NCI-H526 (cell line): ENCODE measurements at places on chromosomes 5 and 9.

- no peak for DNase-seq
Measured at GRCh38 chr5:38466424-38467189, 89.8 kb downstream of the LIFR start.

- no peak for DNase-seq
Measured at GRCh38 chr9:130640681-130641080, 23.7 kb upstream of the PRDM12 start.

DNA sequence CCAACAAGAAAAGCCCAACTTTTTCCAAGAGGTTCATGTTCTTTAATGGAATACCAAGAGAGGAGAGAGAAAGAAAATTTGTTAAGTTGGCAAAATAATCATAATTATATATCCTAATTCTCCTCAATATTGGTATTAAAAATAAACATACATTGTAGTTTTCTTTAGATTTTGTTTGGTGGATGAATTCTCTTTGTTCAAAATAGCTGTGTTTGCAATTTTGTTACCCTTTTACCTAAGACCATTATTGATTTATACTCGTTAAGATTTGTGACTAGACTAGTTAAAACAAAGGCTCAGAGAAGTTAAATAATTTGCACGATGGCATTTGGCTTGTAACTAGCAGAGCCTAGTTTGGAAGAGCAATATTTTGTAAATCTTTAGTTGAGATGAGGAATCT lies 9.7 kb downstream of the LRRC19 start:
- DNase-seq: no peak

DNA sequence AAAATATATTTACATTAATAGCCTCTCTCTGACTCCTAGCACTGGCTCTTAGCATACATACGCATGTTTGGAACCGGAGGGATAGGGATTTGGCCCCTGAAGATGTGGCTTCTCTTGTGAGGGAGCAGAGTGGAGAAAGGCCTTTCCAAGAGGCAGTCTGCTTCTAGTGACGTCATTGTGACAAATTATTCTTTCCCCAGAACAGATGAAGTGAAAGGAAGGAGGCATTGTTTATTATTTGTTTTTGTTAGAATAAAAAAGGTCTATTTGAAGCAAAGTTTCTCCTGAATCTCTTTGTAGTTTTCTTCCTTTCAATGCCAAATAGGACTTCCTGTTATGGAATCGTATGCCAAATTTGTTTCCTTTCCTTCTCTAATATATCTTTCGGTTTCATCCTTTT lies 361.6 kb downstream of the ICE1 start:
- no peak for DNase-seq

GRCh38 chr5:169027501-169028061 lies 273.4 kb downstream of the SLIT3 start:
- peak; percentile 92 for DNase-seq

GRCh38 chr5:120229036-120229435 lies 235.1 kb upstream of the PRR16 start:
- DNase-seq: no peak

DNA sequence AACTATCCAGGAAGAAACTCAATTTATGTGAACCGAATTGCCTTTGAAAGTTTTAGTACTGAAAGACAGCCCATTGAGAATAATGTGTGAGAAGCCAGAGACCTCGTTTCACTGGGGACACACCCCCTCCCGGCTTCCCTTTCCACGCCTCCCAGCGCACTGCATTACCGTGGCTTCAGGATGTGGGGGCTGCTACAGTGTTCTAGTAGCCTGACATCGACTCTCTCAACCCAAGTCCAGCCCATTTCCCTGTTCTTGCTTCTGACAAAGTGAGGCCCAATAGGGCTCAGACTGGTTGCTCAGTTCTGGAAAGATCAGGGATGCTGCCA lies 3.5 kb downstream of the PAX5 start:
- no peak for DNase-seq

GRCh38 chr5:69271376-69271775 lies 36.7 kb downstream of the CDK7 start:
- no peak for DNase-seq

DNA sequence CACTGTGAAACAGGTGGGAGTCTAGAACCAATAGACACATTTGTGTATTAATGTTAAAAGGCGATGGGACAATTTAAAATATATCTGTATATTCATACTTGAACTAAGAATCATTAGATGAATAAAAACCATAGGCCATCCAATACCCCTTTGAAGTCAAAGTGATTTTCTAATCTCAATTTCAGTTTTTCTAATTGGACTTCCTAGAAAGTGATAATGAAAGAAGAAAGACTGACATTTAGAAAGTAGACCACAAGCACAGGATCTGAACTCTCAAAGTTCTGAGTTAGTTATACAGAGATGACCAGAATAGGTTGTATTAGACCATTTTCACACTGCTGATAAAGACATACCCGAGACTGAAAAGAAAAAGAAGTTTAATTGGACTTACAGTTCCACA lies 412.8 kb upstream of the PIK3R1 start:
- DNase-seq: no peak

GRCh38 chr5:99305045-99305580 lies 376.3 kb upstream of the CHD1 start:
- no peak for DNase-seq

GRCh38 chr9:108535526-108535925 lies 320.3 kb downstream of the ACTL7B start:
- peak; percentile 7 for DNase-seq

GRCh38 chr9:97803167-97804058 lies 49.6 kb upstream of the FOXE1 start:
- DNase-seq: peak; percentile 82

DNA sequence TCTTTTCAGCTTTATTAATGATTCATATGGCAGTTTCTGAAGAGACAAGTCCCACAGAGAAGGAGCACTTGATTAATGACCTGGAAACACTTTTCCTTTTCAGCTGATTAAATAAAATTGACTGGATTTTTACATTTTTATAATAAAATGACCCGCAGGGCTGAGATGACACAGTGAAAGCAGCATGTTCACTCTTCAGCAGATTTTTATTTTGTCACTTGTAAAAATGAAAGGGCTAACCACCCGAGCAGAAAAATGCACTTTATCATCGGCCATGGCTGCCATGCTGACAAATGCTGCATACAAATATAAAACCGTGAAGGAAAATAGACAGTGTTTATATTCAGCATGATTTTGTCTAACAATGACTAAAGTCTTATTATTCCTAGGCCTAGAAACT lies 321.6 kb upstream of the ITGA1 start:
- no peak for DNase-seq

- no peak for DNase-seq
Measured at GRCh38 chr5:69049151-69049550, 44.7 kb upstream of the SLC30A5 start.

DNA sequence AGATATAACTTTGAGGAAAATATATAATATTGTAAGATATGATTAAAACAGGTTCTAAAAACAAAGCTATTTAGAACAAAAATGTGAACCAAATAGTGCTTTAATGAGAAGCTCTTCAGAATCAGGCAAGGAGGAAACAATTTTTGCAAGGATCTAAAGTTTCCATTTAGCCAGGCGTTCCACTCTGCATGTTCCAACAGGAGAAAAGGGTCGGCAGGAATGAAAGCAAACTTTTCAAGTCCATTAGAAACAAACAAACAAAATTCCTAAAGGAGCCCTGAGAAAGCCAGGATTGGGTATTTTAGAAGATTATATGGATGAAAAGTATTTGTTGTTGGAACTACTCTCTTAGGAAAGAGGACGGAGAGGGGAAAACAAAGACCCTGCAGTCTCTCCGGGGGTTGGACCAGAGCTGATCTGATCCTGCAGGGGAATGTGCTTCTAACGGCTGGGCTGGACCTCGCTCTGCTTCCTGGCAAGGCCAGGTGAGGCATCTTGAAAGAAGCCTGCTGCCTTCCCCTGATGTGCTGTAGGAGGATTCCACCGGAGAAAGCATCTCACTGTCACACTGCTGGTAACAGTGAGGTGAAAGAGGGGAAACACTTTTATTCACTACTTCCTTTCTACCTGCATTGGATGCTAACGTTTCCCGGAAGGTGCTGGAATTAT lies 94.6 kb downstream of the PRRT1B start:
- no peak for DNase-seq

GRCh38 chr5:55620009-55620765 lies 85.4 kb upstream of the PLPP1 start:
- no peak for DNase-seq

GRCh38 chr5:160773646-160774410 lies 78.2 kb downstream of the ATP10B start:
- no peak for DNase-seq

DNA sequence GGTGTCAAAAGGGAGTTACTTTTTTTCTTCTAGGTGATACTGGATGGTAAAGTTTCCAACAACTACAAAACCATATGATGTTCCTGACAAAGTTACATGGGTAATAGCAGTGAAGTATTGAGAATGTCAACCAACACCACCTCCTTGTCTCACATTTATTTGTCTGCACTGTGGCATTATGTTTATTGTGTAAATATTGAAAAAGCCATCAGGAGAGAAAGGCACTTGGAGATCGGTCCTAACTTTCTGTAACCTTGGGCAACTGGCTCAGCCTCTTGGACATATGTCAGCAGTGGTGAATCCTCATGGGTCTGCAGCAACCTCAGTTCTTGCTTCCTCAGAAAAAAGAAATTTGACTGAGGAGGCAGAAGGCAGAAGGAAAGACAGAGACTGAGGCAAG lies 50.0 kb upstream of the ICE1 start:
- no peak for DNase-seq

DNA sequence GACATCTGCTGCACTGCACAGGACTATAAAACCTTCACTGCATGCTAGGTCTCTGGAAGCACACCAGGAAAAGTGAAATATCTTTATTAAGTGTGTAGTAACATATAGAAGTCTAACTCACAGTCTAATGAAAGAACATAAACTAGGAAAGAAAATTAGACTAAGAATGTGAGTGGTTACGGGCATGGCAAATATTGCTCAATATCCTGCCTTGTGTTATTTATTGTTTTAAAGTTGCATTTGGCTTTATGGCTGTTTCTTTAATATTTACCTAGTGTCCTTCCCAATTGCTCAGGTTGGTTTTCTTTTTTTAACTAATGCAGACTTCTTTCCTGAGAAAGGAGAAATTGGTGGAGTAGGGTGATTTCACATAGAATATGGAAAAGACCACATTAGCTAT lies 342.4 kb downstream of the KIAA0825 start:
- no peak for DNase-seq

DNA sequence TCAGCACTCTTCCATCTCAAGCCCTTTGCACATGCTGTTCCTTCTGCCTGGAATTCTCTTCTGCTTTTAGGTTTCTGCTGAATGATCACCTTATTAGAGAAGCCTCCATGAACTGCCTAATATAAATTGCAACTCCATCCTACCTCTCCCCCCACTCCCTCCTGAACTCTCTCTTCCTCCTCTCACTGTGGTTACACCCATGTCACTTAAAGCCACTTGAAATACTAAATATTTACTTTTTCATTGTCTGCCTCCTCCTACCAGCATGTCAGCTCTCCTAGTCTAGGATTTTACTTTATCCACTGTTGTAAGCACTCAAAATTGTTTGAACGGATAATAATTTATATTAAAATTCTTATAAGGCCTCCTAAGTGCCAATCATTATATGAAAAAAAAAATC lies 43.8 kb downstream of the ACTL7B start:
- no peak for DNase-seq

GRCh38 chr5:68088302-68088701 lies 127.3 kb upstream of the PIK3R1 start:
- DNase-seq: no peak

GRCh38 chr5:175902026-175902425 lies 30.6 kb downstream of the CPLX2 start:
- no peak for DNase-seq

DNA sequence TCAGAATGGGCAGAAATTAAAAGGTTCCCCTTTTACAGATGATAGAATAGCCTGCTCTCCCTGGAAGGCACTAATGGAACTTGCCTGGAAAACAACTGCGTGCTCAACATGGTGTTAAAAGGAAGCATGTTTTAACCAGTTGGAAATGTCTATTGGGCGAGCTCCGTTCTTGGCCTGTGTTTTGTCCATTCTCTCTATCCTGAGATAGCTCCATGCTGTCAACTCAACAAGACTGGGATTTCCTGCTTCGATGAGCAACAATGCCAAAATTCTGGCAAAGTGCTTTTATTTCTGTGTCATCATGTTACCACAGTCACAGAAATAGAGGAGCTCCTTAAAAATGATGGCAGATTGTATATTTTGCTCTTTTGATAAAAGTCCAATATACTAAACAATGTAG lies 198.3 kb downstream of the PLK2 start:
- no peak for DNase-seq

- DNase-seq: no peak
Measured at GRCh38 chr9:115946530-115946929, 207.1 kb upstream of the PAPPA start.

- DNase-seq: no peak
Measured at GRCh38 chr5:176836811-176837706, 26.7 kb downstream of the UNC5A start.

- DNase-seq: no peak
Measured at GRCh38 chr5:139960723-139961383, 82.2 kb downstream of the NRG2 start.

GRCh38 chr5:157812086-157812485 lies 46.9 kb downstream of the CLINT1 start:
- no peak for DNase-seq

DNA sequence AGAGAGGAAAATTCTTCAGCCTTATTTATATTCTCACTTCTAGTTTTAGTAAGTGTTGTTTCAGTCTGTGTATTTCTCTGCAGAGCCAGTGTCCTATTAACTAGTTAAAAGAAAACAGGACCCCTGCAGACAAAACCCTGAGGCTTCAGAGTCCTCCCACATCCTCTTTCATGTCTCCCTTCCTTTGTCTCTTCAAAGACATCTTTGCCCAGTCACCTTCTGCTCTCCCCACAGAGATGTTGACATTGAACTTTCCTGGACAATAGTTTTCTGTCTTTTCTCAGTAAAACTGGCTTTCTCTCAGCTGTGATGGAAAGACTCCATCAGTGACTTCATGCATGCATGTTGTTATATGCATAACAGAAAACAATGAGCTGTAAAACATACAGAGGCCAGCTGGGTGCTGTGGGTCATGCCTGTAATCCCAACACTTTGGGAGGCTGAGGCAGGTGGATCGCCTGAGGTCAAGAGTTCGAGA lies 20.2 kb downstream of the GRAMD2B start:
- DNase-seq: no peak

DNA sequence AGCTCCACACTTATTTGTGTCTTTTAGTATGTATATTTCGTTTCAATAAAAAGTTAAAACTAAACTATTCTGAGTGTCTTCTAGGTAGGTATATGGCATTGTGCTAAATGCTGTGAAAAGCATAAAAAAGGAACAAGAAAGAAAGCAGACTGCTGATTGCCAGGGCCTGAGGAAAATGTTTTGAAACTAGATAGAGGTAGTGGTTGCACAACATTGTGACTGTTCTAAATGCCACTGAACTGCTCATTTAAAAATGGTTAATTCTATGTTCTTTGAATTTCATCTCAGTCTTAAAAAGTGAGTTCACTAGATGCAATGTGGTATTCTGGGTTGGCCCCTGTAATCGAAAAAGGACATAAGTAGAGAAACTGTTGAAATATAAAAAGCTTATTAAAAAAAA lies 2.6 kb upstream of the ALAD start:
- DNase-seq: no peak

- DNase-seq: peak; percentile 62
Measured at GRCh38 chr5:112978836-112979235, 2.2 kb downstream of the DCP2 start.
